Stimulated activated CD8-positive, alpha-beta memory T cell treated with anti-CD3 and anti-CD28 coated beads, Interleukin-2, amount 100 ng/mL, for 1 hour (primary cell): ENCODE measurements at places on chromosomes 7 and 10.

- no peak for DNase-seq
Measured at GRCh38 chr7:127940381-127941160, 90.7 kb downstream of the LRRC4 start.

GRCh38 chr7:130850956-130851355 is 116.9 kb upstream of the KLF14 start:
- no peak for DNase-seq

DNA sequence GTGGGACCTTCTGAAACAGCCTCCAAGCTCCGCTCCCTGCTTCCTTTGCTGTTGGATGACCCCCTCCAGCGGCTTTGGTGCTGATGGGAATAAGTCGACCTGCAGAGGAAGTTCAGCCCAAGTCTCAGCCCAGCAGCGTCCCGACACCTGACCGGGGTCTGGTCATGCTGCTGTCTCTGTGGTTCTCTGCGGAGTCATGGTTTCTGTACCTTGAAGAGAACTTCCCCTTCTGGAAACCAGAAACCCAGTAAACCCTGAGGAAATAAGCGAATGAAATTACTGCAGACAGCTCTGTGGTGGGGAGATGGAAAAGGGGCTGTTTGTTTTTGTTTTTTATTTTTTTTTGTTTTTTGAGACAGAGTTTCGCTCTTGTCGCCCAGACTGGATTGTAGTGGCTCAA is 18.3 kb upstream of the ZNF12 start:
- no peak for DNase-seq

DNA sequence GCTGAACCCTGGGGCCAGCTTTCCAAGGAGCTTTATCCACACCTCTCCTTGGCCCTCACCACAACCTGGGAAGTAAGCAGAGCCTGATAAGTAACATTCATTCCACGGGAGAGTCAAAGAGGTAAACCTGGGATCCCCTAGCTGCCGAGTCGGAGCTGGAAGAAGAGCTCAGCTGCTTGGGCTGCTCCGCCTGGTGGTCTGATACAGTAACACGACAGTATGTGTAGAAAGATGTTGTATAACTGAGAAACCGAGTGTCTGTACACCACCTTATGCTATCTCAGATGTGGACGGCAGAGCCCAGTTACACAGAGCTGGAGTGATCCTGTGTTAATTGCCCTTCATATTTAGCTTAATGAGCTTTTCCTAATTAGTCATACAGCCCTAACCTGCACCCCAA is 151.3 kb upstream of the KMT2E start:
- no peak for DNase-seq

GRCh38 chr7:105674200-105674920 is 93.1 kb upstream of the EFCAB10 start:
- DNase-seq = no peak

DNA sequence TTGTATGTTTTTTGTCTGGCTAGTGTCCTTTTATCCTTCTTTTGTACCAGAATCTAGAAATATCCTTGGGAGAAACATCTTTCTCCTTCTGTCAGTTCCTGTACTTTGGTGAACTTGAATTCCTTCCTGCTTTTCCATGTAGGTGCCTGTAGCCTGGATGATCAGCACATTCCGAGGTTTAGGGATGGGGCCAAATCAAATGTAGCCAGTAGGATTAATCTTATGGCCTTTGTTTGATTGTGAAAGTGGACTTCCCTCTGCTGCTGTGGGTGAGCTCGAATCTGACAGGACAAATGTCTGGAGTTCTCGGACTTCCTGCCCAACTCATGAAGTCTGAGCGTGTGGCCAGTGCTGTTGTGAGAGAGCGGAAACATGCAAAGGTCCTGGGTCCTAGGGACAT is 33.2 kb upstream of the NAMPT start:
- DNase-seq = no peak

GRCh38 chr7:87513735-87514335 is 38.4 kb upstream of the ABCB4 start:
- DNase-seq = no peak

DNA sequence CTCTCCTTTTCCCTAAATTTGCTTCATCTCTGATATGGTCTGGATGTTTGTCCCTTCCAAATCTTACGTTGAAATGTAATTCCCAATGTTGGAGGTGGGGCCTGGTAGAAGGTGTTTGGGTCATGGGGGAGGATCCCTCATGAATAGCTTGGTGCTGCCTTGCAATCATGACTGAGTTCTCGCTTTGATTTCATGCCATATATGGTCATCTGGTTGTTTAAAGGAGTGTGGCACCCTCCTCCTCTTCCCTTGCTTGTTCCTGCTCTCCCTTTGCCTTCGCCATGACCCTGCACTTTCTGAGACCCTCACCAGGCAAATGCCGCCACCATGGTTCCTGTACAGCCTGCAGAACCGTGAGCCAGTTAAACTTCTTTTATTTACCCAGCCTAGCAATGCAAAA is 14.5 kb downstream of the NOBOX start:
- DNase-seq = no peak

- no peak for DNase-seq
Measured at GRCh38 chr10:73953665-73954064, 42.7 kb downstream of the PLAU start.

GRCh38 chr10:68284062-68285001 is 47.5 kb upstream of the HNRNPH3 start:
- DNase-seq = no peak

DNA sequence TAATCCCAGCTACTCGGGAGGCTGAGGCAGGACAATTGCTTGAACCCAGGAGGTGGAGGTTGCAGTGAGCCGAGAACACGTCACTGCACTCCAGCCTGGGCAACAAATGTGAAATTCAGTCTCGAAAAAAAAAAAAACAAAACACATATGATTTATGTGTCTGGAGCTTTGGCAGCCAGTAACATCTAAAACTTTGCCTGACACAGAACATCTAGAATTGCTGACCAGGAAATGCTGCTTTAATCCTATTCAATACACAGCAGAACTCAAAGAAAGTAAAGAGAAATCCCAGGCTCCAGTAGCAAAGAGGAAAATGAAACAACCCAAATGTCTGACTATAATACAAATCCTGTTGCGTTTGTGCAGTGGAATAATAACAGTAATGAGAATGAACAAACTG is 4.5 kb upstream of the CCDC6 start:
- DNase-seq = no peak

DNA sequence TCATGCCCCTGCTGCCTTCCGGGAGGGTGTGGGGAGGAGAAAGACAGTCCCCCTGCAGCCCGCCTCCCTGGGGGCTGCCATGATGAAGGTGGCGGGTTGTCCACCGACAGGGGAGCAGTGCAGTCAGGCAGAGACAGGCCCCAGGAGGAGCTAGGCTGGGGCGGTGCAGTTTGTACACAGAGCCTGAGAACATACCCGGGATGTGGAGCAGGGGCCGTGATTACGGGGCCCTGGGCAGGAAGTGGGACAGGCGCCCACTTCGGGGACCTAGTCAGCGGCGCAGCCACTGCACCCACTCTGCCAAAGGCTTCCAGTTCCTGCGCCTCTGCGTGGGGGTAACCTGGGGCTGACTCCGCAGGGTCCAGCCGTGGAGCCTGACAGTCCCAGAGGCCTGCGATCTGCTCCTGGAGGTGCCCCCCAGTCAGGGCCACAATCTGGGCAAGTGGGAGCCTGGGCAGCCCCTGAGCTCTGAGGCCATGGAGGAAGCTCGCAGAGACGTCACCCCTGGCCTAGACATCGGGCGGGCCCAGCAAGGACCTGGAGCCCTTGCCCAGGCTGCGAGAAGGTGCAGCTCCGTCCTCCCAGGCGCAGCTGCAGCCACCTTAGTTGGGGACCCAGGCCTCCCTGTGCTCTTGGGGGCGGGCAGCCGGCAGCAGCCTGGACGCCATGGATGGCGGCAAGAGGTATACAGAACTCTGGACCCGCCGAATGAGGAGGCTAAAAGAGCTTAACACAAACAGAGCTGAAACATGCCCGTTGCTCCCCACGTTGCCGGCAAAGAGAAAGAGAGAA is 1356.8 kb downstream of the XPNPEP1 start:
- DNase-seq = no peak

GRCh38 chr7:2508327-2509215 is 11.0 kb upstream of the LFNG start:
- DNase-seq = no peak

DNA sequence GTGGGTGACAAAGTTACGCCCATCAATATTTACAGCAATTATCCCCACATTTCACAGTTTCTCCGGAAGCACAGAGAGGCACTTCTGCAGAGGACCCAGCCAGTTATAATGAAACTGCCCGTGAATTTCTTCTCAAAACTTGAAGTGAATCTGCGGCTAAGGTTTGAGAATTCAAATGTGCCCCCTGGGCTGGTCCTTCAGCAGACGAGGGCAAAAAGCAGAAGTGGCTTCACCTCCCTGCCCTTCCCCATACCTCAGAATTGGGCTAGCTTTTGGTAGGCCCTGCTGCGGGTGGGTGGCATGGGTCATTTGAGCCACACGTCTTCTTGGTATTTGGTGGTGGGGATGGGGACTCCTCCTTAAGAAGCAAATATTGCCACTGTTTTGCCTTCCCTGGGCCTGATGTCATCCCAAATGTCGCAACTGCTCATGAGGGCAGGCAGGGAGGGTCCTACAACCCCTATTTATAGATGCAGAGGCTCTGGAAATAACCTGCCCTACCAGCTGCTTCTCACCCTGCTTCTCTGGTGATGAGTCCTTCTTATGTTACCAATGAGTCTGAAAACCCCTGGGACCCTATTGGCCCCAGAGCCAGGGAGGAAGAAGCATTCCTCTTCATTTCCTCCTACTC is 16.6 kb upstream of the WDFY4 start:
- DNase-seq = no peak

GRCh38 chr7:36015733-36016132 is 137.3 kb upstream of the EEPD1 start:
- DNase-seq = no peak

DNA sequence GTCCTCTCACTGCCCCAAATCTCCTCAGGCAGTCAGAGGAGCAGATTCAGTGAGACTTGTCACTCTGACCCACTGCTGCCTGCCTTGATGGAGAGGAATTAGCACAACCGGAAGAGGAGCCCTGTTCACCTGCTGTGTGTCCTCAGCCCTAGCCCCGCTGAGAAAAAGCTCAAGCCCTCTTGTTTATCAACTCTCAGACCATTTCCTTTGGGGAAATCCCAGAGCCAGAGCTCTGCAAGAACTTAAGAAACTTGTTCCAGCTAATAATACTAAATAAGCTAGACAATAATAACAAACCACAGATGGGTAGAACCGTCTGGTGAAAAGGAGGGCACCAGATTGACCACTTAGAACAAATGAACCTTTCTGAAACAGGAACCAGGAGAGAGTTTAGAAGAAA is 37.7 kb upstream of the ITGB1 start:
- no peak for DNase-seq

DNA sequence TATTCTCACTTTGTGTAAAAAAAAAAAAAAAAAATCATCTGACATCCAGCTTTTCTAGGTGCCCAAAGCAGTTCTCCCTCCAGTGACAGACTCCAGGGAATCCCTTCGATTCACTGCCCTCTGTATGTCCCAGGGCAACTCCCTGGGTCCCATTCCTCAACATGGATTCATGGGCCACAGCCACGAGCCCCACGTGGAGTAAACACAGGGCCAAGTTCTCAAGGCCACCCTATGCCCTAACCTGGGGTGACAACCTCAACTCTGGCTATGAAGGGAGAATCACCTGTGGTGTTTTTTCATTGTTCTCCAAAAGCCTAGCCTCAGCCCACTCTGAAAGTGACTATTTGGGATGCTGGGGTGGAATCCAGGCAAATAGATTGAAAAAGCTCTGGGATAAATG is 3.4 kb downstream of the BNIP3 start:
- DNase-seq = no peak

DNA sequence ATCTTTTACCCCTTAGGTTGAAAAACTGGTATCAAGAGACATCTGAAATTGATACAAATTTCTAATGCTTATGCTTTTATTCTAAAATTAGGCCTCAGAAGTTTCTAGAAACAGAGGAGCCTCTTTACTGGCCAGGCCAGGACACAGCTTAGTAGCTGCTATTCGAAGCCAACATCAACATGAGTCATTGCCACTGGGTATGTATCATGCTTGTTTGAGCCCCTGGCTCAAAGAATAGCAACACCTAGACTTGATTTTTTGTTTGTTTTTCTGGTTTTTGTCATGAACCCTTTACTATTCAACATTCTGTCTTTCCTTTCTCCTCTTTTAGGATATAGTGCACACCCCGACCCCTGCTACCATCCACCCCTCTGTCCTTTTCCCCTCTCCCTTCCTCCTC is 90.9 kb upstream of the STK17A start:
- DNase-seq = no peak

DNA sequence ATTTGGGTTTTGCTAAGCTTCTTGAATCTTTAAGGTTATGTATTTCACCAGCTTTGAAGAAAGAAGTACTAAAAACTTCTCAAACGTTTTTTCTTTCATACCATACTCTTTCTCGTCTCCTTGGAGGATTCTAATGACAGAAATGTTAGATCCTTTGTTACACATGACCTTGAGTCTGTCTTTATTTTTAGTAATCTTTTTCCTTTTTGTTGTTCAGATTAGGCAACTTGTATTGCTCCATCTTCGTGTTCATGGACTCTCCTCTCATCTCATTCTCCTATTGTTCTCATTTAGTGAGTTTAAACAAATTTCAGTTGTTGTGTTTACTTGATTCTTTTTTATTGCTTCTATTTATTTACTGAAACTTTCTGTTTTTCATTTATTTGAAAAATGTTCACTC is 73.7 kb downstream of the WDFY4 start:
- DNase-seq = no peak

DNA sequence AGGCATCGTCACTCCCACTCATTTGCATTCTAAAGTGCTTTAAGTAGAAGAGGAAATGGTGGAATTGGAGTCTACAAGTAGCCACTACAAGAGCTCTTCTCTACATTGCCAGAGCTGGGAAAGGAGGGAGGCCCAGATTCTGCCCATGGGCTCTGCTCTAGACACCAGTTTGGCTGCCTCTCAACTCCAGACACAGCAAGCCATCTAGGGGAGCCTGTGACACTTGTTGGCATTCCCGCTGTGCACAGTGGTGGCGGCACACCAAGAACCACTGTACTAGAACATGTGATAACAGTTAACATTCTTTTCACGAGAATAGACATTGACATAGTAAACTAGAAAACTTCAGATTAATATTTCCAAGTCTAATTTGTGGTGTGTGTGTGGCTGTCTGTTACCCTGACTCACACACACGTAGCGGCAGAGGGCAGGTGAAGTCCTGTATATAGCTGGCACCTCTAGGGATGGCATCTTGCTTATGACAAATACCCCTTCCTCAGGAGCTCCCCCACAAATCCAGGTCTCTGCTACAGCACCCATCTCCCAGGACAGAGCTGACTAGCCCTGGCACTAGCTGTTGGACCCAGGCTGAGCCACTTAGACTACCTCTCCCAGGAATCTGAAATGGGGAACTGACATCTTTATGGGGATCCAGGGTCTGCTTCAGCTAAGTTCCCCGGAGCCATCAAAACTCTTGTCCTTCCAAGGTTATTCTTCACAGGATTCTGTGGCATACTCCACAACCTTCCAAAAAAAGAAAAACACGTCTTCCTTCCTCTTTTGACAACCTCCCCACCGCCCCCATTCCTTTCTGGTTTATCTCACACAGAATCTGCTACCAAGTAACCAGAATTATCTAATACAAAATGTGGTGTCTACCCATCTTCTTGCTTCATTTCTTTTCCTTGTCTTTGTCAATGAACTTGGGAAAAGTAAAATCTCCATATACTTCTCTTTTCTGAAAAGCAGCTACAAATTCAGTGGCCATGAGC is 54.7 kb upstream of the MRLN start:
- DNase-seq = no peak
